ENCODE measurements at places on chromosomes 5 and 9. TPM values are rescaled to one million over a fixed set of nuclear protein-coding genes. Genes with fewer than 3 reads are reported as not detected.

DNA sequence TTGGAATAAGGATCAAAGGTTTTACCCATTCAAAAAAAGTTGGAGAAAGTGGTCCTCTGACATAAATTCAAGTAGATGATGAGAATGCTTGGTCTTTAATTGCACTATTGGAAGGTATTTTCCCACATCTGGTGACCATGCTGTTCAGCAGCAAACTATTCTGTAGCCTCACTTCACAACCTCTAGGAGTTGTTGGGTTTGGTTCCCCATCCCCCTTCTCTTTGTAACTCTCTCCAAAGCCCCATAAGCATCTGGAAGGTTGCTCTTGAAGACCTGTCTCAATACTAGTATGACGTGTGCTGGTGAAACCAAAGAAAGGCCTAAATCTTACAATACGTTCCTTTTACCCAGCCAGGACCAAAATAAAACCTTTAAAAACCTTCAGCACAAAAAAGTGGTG, 8.5 kb downstream of the RGMB start:
- no peaks in the 10 kb centered on the region for H3K27me3 ChIP-seq
- H3K27ac ChIP-seq, result no peak overlapping the region
- no peaks in the 10 kb centered on the region for H3K36me3 ChIP-seq
- no peak for DNase-seq
- H3K4me1 ChIP-seq, result no peaks in the 10 kb centered on the region

GRCh38 chr9:33437898-33438297, 9.5 kb downstream of the AQP3 start:
- H3K4me1 ChIP-seq, result peaks cover 19% of the 10 kb centered on the region
- no peaks in the 10 kb centered on the region for H3K36me3 ChIP-seq
- H3K27ac ChIP-seq, result no peak overlapping the region
- no peak overlapping the region for H3K4me3 ChIP-seq

GRCh38 chr9:92253656-92254055, 39.8 kb downstream of the IARS1 start:
- H3K36me3 ChIP-seq, result peaks cover 79% of the 10 kb centered on the region
- H3K27ac ChIP-seq, result no peak overlapping the region
- H3K4me3 ChIP-seq, result no peak overlapping the region
- no peak for DNase-seq

DNA sequence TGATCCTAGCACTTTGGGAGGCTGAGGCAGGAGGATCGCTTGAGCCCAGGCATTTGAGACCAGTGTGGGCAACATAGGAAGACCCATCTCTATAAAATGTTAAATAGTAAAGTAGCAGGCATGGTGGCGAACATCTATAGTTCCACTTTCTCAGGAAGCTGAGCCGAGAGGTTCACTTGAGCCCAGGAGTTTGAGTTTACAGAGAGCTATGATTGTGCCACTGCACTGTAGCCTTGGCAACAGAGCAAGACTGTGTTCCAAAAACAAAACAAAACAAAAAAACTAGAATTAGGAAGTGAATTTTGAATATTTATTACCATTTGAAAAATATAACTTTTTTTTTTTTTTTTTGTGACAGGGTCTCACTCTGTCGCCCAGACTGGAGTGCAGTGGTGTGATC, 26.8 kb upstream of the PAX5 start:
- H3K36me3 ChIP-seq, result no peaks in the 10 kb centered on the region
- DNase-seq, result no peak
- no peaks in the 10 kb centered on the region for H3K4me1 ChIP-seq
- H3K4me3 ChIP-seq, result no peak overlapping the region

DNA sequence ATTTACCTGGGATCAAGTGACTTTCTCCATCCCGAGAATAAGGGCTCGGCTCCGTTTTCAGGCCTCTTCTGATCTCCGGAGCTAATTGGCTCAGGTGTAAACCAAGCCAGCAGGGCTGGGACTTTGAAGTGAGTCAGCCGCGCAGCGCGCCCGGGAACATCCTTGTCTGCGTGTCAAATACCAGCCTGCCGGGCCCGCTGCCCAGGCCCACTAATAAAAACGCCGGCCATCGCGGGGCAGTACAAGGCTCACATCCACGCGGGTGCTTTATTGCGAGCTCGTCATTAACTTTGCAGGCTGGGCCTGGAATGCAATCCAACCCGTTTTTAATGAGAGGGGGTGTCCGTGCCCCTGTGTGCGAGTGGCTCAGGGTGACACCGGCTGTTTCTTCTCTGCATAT, 416.8 kb downstream of the IRX2 start:
- no peaks in the 10 kb centered on the region for H3K27me3 ChIP-seq
- H3K36me3 ChIP-seq, result no peaks in the 10 kb centered on the region
- H3K4me1 ChIP-seq, result no peaks in the 10 kb centered on the region
- no peak overlapping the region for H3K27ac ChIP-seq

- no peaks in the 10 kb centered on the region for H3K27me3 ChIP-seq
- no peak for DNase-seq
- H3K4me3 ChIP-seq, result no peak overlapping the region
These were observed 10.7 kb downstream of the TNFAIP8 start for GRCh38 chr5:119366540-119366881.

DNA sequence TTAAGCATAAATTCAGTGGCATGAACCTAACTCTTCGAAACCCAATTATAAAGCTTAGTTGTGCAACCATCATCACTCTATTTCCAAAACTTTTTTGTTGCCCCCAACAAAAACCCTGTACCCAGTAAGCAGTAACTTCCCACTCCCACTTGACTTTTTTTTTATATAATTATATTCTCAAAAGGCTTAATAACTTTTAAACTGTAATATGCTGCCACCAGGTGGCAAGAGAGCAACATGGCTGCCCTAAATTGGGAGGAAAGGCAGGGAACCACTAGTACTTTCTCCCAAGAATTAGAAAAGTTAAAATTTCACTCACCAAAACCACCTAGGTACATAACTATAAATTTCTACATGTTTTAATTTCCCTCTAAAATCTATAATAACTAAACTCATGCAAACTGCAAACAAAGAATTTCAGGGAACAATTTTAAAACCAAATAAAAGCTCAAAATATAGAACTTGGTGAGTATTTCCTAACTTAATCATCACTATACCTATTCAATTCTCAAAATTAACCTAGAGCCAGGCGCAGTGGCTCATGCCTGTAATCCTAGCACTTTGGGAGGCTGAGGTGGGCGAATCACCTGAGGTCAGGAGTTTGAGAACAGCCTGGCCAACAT, 50.2 kb upstream of the RNF38 start:
- H3K27ac ChIP-seq, result no peak overlapping the region
- peak; percentile 22 for DNase-seq
- no peak overlapping the region for H3K4me3 ChIP-seq
- no peaks in the 10 kb centered on the region for H3K27me3 ChIP-seq

DNA sequence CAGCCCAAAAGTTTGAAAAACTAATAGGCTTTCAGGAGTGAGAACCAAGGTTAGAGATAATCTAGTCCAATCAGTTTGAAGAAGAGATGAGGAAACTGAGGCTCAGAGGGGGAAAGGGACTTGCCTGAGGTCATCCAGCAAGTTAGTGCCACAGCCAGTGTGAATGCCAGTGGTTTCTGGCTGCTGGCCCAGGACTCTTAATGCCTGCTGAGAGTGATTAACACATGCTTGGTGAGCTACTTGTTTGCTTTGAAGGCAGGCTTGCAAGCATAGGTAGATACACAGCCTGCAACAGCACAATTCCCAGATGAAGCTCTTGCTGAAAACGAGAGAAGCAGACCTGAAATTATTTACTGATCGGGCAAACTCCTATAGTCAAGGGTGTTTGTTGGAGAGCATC, 591.6 kb upstream of the SGCD start:
- H3K27me3 ChIP-seq, result no peaks in the 10 kb centered on the region
- no peak for DNase-seq
- H3K4me1 ChIP-seq, result no peaks in the 10 kb centered on the region
- no peak overlapping the region for H3K27ac ChIP-seq

DNA sequence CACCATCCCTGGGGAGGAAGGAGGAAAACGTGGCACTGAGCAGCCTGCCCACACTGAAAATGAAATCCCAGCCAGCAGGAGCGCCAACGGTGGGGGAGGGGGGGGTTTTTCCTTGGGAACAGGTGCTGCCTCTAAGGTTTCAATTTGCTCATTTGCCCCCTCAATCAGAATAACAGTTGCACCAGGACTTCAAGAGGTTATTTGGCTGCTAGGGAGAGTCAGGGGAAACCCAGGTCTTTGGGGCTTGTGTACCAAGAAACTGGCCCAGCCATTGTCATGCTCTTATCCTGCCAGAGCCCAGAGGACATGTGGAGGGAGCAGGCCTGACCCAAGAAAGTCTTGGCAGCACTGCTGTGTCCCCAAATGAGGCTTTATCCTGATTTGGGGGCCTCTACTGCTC, 66.5 kb downstream of the NDFIP1 start:
- H3K27me3 ChIP-seq, result no peaks in the 10 kb centered on the region
- H3K36me3 ChIP-seq, result no peaks in the 10 kb centered on the region
- H3K4me3 ChIP-seq, result no peak overlapping the region
- H3K4me1 ChIP-seq, result peaks cover 3% of the 10 kb centered on the region

- H3K36me3 ChIP-seq, result 0 out of 2 replicates have a peak, but pooled peaks cover 3% of the 10 kb centered on the region
- H3K27ac ChIP-seq, result no peak overlapping the region
- H3K4me3 ChIP-seq, result no peak overlapping the region
- no peak for DNase-seq
- H3K27me3 ChIP-seq, result no peaks in the 10 kb centered on the region
These were observed 42.4 kb downstream of the RHOBTB3 start for GRCh38 chr5:95773335-95774059.

- DNase-seq, result peak; percentile 3
- H3K27ac ChIP-seq, result no peak overlapping the region
- no peak overlapping the region for H3K4me3 ChIP-seq
- no peaks in the 10 kb centered on the region for H3K4me1 ChIP-seq
These were observed 1417.0 kb upstream of the ACO1 start for GRCh38 chr9:30967476-30967875.

DNA sequence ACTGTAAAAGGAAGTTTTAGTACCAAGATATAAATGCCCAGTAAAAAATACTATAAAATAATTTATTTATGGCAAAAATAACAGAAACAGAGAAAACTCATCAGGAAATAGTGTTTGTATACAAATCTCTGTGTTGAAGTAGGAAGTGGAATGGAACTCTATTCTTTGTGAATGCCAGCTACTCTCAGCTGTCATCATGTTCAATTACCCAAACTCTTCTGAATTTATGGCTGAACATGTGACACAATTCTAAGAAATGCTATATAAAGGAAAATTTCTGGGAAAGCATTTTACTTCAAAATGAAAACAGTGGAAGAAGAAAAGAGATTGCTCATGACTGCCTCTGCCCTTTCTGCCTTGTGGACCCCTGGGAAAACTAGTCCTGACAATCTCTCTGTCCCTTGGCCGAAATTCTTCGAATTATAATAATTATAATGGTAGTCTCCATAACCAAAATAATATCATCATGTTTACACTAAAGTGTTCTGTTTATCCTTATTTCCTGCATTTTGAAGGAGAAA, 522.3 kb upstream of the ST8SIA4 start:
- no peaks in the 10 kb centered on the region for H3K36me3 ChIP-seq
- H3K27me3 ChIP-seq, result no peaks in the 10 kb centered on the region
- H3K4me3 ChIP-seq, result no peak overlapping the region
- H3K27ac ChIP-seq, result no peak overlapping the region

GRCh38 chr5:162817364-162817763, 620.0 kb upstream of the CCNG1 start:
- H3K27ac ChIP-seq, result no peak overlapping the region
- no peaks in the 10 kb centered on the region for H3K4me1 ChIP-seq
- no peaks in the 10 kb centered on the region for H3K27me3 ChIP-seq
- DNase-seq, result no peak
- no peaks in the 10 kb centered on the region for H3K36me3 ChIP-seq

DNA sequence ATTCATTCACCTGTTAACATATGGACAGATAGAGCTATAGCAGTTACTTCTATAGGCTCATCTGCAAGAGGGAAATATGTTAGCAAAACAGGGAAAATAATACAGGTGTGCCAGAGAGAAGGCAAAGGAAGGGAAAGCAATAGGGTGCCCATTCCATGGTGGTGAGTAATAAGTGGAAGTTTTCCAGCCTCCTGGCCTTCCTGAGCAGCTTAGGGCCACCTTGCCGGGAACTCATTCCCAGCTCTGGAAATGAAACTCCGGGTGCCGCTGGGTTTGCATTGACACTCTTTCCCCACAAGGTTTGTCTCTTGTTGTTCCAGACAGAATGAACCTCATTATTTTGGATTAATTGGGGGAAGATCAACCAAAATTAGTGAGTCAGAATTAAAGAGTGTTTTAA, 58.4 kb downstream of the SLC1A3 start:
- peak overlapping the region; percentile 35 for H3K4me3 ChIP-seq
- H3K27me3 ChIP-seq, result no peaks in the 10 kb centered on the region
- peaks cover 14% of the 10 kb centered on the region for H3K4me1 ChIP-seq
- DNase-seq, result peak; percentile 57
- H3K27ac ChIP-seq, result peak overlapping the region; percentile 58

GRCh38 chr9:4061717-4062116, 238.2 kb downstream of the GLIS3 start:
- H3K36me3 ChIP-seq, result no peaks in the 10 kb centered on the region
- H3K27me3 ChIP-seq, result no peaks in the 10 kb centered on the region
- DNase-seq, result no peak

DNA sequence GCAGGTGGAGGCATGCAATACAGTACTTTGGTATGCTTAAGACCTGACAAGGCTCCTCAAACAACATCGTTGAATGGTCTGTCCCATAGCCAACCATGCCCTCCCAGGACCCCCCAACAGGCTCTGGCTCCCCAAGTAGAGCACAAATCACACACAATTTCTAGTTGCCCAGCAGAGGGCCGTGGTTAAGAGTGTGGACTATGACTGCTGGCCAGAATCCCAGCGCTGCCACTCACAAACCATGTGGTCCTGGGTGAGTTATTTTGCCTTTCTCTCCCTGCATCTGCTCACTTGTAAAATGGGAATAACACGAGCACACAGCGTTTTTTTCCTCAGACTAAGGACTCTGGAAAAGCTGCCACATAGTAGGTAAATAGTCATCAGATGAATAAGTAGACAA, 6.5 kb downstream of the CKMT2 start:
- H3K36me3 ChIP-seq, result 0 out of 2 replicates have a peak, but pooled peaks cover 2% of the 10 kb centered on the region
- DNase-seq, result no peak
- no peak overlapping the region for H3K27ac ChIP-seq
- no peak overlapping the region for H3K4me3 ChIP-seq

GRCh38 chr5:125451622-125452021, 705.2 kb upstream of the ZNF608 start:
- H3K27ac ChIP-seq, result no peak overlapping the region
- no peak for DNase-seq
- no peak overlapping the region for H3K4me3 ChIP-seq

GRCh38 chr5:14263699-14264098, 120.6 kb downstream of the TRIO start:
- H3K36me3 ChIP-seq, result no peaks in the 10 kb centered on the region
- H3K4me1 ChIP-seq, result peaks cover 41% of the 10 kb centered on the region
- no peak overlapping the region for H3K4me3 ChIP-seq
- no peaks in the 10 kb centered on the region for H3K27me3 ChIP-seq
- H3K27ac ChIP-seq, result no peak overlapping the region
- no peak for DNase-seq

Gene ROPN1L
- total RNA-seq, result 0.66 TPM

Gene CLTA
- total RNA-seq, result 152 TPM

Gene MPDZ
- 0.12 TPM for total RNA-seq

Gene IL5
- total RNA-seq, result not detected

Gene CBY3
- not detected for total RNA-seq

Gene FCN2
- total RNA-seq, result not detected

Gene SLC6A19
- total RNA-seq, result not detected

Gene CDC37L1
- total RNA-seq, result 18.1 TPM

Gene CDC25C
- 19.3 TPM for total RNA-seq

Gene TRIP13
- 45.0 TPM for total RNA-seq

Gene TGFBI
- total RNA-seq, result 0.64 TPM

Gene DBH
- total RNA-seq, result not detected

Gene EIF4E1B
- total RNA-seq, result 0.07 TPM

Measured in HCT116 (cell line).